ENCODE measurements at places on chromosomes 5 and 9.

DNA sequence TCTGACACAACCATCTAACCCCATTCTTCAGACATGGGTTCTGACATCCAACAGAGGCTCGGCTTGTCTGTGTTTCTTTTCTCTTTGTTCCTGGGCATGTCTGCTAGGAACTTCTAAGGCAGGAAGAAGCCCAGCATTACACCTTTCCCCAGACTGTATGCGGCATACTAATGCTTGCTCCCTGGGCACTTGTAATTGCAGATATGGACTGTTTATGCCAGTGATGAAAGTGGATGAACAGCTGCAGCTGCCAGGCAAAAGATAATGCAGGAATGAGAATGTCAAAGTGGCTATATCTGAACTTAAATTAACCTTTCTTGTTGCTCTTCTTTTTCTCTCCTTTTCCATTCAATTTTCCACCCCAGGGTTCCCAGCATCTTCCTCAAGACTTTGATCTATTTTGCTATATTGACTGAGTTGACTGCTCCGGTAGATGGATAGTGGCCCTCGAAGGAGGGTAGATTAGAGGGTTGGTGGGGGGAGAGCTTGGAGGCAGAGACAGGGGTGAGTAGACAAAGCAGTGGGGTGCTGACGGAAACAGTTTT is 344.4 kb downstream of the MAN2A1 start:
- no peak for DNase-seq

DNA sequence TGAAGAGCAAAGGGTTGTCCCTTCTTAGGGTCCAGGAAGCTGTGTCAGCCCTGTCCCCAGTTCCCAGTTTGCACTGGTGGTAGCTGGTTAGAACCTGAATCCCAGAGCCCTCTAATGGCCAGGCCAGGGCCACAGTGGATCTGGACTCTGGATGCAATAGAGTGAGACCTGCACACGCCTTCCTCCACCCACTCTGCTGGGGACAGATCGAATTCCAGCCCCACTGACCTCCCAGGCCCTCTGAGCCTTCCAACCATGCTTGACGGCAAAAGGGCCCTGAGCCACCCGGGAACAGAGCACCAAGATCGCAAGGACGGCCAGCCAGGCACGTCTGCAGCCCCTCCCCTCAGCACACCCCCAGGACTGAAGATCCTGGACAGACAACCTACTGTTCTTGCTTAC is 23.7 kb downstream of the NAIF1 start:
- DNase-seq: no peak

DNA sequence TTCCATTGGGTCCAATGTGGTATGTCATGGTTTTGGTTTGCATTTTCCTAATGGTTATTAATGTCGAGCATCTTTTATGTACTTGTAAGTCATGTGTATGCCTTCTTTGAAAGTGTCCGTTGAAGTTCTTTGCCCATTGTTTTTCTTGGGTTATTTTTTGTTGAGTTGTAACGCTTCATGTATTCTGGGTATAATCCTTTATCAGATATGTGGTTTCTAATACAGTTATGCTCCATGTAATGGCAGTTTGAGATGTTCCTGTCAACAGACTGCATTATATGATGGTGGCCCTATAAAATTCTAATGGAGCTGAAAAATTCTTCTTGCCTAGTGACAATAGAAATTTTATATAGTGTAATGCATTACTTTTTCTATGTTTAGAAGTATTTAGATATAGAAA is 17.2 kb downstream of the RIC1 start:
- no peak for DNase-seq

GRCh38 chr9:88737031-88737430 is 202.1 kb downstream of the NXNL2 start:
- no peak for DNase-seq

GRCh38 chr5:126651013-126651577 is 50.3 kb downstream of the PHAX start:
- no peak for DNase-seq

DNA sequence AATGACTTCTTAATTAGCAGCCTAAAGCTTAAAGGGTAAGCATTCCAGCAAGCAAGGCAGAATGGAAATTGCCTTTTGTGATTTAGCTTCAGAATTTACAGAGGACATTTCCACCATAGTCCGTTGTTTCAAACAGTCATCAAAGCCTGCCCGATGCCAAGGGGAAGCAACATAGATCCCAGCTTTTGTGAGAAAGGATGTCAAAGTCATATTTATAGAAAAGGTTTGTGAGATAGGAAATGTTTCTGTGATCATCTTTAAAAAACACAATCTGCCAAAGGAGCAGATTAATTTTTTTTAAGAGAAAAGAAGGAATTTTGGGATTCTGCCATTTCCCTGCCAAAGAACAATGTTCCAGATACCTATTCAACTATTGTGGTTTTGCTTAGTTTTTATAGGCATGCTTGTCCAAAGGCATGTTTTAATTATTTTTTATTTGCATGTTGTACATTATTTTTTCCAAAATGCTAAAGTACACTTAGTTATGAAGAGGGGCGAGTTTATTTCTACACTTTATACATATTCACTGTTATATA is 346.9 kb downstream of the ZNF608 start:
- DNase-seq: no peak

DNA sequence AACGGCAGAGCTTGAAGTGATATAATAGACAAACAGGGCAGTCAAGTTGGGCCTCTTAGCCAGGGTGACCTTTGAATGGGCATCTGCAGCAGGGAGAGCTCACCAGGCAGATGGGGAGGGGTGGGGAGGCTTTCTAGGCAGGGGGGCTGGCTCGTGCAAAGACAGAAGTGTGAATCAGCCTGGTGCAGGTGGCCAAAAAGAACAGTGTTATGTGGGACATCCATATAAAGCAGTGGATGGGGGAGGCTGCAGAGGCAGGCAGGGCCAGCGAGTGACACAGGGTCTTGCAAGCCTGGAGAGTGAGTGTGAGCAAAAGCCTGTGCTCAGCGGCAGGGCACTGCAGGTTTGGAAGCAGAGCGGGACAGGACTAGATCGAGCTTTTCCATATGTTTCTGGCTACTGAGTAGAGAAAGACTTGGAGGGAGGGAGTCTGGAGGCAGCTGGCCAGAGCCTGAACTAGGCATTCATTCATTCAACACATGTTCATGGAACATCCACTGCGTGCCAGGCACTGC is 14.2 kb upstream of the TTLL11 start:
- DNase-seq: no peak

DNA sequence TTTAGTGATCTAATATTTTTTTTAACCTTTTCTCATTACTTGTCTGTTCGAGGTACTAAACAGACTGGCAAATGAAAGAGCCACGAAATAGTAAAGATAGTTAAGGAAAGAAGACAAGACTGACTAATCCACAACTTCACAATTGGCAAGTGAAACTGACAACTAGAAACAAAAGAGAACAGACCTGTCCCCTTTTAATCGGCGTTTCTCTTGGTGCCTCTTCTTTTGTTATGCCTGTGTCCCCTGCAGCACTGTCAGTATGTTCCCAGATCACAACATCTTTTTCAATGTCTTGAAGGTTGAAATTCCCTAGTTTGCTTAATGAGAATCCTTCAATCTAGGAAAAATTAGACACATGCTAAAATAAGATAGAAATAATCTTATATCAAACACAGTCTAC is 26.1 kb downstream of the TUT7 start:
- no peak for DNase-seq

GRCh38 chr5:179734536-179735164 is 2.0 kb downstream of the MAML1 start:
- DNase-seq: no peak

GRCh38 chr5:142425286-142426065 is 100.7 kb upstream of the SPRY4 start:
- no peak for DNase-seq

DNA sequence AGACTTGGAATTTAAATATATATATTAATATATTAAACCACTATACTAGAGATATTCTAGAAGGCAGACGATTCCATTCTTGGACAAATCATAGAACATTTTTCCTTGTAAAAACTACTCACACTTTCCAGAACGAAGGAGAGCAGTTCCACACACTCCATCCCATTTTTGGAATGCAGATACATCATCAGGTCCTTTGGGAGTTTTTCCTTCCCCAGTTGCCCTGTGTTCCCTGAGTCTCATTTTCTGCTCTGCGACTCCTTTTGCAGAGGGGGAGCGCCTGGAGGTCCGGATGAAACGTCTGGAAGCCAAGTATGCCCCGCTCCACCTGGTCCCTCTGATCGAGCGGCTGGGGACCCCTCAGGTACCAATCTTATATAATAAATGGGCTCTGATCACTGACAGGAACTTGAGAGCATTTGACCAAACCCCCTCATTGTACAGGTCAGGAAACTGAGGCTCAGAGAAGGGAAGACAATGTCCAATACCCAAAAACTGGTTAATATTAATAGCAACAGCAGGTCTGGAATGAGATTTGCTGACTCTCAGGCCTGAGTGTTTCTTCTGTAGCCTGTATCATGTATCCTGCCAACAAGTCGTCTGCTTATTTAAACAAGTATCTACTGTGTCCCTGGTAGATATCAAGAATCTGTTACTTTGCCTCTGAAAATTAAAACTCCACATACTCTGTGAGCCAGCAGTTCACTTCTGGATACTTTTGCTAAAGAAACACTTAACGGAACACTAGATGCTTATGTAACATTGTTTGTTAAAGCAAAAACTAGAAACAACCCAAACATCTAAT is 76.8 kb upstream of the NIPAL4 start:
- DNase-seq: no peak

- no peak for DNase-seq
These were observed 979.2 kb upstream of the WWC1 start for GRCh38 chr5:167312225-167312624.

- no peak for DNase-seq
These were observed 3.6 kb downstream of the RPL12 start for GRCh38 chr9:127447416-127448111.

DNA sequence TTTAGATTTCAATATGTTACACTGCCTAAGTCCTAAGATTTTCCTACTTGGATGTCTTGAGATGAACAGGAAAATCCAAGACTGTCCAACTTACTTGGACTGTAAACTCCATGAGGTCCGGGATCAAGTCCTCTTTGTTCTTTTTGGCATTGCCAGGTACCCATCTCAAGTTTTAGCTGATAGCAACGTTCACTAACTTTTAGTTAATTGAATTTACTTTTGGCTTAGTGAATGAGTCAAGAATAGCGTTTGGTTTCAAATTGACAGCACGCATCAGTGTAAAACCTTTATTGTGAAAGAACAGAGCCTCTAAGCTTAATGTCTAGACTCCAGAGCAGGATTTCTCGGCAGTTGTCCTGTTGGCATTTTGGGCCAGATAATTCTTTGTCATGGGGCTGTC is 37.2 kb downstream of the ALDH1A1 start:
- DNase-seq: no peak

- DNase-seq: no peak
These were observed 137.1 kb downstream of the ARL15 start for GRCh38 chr5:54173251-54173650.

DNA sequence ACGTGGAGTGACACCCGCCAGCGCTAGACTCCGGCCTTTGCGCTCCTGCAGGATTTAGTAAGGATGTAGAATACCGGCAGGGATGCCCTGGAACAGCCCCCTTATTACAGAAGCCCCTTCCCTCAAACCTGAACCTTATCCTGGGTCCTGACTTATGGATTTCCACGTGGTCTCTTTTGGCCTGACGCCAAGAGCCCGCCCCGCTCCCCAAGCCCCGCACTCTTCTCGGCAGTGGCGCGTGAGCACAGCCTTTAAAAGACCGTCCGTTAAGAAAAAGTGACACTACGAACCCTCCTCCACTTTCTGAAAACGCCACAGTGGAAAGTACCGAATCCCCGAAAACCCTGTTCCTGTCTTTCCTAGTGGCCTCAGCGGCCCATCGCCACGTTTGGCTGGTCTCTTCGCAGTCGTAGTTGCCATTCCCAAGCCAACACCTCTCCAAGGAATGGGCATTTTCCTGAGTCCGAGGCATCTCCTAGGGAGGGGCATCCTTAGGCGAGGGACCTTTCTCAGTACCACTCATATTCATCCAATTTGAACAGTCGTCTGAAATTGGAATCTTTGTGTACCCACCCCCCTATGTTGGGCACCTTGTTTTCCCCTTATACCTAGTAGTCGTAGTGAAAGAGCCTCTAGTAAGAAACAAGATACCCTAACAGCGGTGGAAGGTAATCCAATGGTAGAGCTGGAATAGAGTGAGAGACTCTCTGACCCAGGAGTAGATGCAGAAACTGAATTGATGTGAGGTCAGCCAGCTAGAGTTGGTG is 732 bp upstream of the MCIDAS start:
- no peak for DNase-seq

DNA sequence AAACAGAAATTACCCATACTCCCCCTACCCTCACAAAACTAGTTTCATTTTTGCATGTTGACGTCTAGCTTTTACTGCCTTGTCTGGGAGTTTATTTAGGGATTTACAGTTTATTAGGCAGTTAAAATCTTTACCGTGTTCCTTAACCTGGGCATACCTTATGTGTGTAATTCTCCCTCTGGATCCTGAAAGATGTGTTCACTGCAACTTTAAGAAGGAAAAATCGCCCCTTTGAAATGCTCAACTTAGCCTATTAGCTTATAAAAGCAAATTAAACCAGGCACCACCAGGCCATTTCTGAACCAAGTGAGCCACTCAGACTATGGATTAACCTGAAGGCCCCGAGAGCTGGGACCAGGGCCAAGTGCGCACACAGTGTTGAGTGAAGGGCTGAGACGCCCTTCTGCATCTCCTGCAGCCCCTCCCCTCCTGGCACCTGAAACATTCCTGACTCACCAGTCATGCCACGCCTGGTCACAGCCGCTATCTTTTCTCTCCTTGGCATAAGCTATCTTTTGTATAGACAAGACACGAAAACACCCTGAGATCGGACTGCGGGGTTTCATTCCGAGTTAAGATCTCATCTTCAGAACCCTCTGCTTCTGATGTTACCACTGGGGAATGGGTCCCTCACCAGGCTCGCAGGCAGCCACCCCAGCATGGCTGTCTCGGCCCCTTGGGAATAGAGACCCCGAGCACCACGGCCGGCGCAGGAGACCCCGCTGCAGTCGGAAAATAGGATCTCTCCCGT is 111.9 kb downstream of the ROR2 start:
- no peak for DNase-seq

DNA sequence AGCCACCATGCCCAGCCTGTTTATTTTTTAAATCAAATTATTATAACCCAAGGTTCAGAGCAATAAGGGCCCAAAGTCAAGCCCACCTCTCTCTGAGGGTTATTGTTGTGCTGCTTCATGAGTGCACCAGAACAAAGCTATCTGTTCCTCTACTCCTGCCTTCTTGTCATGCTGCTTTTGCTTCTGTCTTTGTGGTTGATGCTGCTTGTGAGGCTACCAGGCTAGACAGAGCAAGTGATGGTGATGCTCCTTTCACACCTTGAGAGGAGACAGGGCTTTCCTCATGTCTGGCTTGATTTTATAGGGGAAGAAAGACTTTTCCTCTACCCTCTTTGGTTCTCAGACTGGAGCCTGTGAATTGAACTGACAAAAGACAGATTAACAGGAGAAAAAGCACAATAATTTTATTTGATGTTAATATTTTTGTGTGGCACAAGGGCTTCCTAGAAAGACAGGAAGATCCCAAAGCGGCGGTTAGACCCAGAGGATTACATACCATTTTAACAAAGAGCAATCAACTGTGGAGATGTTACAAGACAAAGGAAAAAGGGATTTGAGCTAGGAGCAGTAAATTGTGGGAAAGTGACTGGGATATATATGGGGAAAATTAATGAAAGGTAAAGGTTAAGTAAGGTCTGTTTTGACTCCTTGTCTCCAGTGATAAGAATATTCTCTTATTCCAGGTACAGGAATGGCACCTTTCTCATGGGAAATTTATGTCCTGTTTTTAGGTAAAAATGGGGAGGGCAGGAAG is 4.4 kb upstream of the CD180 start:
- DNase-seq: no peak

Measured in GDM1 (cell line).